ENCODE measurements at places on chromosomes 2 and 18.

DNA sequence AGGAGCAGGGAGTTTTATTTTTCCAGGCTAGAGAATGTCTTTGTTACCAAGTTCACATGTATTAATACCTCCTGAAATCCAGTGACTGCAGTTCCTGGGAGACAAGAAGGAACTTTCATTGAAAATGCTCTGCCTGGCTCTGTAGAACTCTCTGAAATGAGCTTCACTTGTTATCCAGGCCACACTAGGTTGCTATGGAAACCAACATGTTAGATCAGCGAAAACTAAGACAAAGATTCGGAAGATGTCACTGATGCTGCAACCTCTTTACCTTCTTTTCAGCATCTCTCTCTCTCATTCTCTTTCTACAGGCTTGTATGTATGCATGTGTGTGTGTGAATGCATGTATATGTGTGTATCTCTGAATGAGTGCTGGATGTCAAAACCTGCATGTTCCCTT lies 218.5 kb downstream of the TRIB2 start:
- DNase-seq = no peak

GRCh38 chr2:5969303-5969702 lies 277.1 kb downstream of the SOX11 start:
- peak; percentile 97 for DNase-seq

GRCh38 chr2:176642074-176642473 lies 372.8 kb downstream of the MTX2 start:
- no peak for DNase-seq

GRCh38 chr2:42421157-42421485 lies 60.1 kb upstream of the COX7A2L start:
- no peak for DNase-seq

DNA sequence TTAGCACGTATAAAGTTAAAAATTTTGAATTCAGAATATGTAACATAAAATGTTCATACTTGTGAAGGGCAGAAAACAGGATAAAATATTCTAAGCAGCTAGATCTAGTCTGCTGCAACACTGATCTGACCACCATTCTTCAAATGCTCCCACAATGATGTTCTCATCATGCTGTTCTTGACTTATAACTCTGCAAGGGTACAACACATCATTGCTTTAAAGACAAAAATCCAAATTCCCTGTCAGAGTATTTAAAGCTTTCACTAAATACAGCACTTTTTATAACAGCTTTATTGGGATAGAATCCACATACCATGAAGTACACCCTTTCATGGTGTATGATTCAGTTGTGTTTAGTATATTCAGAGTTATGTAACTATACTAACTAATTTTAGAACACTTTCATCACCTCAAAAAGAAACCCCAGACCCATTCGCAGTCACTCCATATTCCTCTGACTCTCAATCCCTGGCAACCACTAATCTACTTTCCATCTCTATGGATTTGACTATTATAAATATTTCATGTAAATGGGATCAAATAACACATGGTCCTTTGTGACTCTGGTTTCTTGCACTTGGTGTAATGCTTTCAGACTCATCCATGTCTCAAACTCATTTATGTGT lies 56.4 kb downstream of the MAP4K3 start:
- DNase-seq = no peak

DNA sequence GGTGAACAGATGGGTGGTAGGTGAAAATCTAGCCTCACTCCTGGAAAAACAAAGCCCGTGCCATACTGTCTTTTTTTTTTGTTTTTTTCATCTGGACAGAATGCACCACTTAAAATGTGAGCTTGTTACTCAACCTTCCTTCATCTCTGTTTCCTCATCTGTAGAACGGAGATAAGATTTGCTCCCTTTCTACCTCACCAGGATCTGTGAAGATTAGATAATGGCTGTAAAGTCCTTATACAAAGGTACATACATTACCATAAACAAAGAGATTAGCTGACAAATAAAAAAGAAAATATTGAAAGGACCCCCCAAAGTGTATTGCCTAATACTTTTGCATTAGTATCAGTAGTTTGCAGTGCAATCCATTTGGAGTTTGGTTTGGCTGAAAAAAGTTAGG lies 75.4 kb upstream of the ZEB2 start:
- peak; percentile 71 for DNase-seq
